Suppressor macrophage treated with lipopolysaccharide for 4 hours (primary cell): ENCODE measurements at places on chromosomes 13 and 19.

GRCh38 chr19:50005428-50005827 is 19.7 kb downstream of the VRK3 start:
- DNase-seq, result no peak

GRCh38 chr13:62387647-62388046 is 972.0 kb upstream of the PCDH20 start:
- DNase-seq, result no peak

- DNase-seq, result peak; percentile 48
These were observed 6.8 kb upstream of the ZNF283 start for GRCh38 chr19:43820098-43820883.

GRCh38 chr13:46893221-46893740 is 3.6 kb downstream of the HTR2A start:
- no peak for DNase-seq

DNA sequence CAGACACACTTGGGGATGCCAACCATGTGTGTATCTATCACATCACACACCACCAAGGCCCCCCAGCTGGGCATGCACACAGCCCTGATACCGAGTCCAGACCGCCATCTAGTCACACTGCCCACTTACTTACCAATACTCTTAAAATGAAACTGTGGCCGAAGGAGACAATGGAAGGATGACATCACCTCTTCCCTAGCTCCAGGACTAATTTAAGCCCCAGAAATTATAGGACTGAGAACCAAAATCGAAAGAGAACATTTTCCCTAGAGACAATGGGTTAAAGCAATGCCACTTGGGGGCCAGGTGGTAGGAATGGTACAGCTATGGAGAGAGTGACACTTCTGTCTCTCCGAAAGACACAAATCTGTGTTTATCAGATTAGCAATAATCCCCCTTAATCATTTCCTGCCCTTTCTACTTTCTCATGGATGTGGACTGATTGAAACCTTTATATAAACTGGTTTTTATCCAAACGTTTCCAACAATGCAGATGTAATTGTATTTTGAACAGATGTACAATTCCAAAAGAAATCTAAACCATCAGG is 663 bp upstream of the GGACT start:
- no peak for DNase-seq

DNA sequence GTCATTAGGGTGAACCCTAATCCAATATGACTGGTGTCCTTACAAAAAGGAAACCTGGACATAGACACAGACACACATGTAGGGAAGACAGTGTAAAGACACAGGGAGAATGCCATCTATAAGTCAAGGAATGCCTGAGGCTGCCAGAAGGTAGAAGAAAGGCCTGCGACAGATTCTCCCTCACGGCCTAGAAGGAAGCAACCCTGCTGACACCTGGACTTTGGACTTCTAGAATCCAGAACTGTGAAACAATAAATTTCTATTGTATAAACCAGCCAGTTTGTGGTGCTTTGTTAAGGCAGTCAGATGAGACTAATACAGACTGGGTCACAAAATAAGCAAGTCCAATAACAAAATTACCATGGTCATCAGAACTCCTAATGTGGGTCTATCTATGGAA is 120.4 kb downstream of the ENOX1 start:
- no peak for DNase-seq

DNA sequence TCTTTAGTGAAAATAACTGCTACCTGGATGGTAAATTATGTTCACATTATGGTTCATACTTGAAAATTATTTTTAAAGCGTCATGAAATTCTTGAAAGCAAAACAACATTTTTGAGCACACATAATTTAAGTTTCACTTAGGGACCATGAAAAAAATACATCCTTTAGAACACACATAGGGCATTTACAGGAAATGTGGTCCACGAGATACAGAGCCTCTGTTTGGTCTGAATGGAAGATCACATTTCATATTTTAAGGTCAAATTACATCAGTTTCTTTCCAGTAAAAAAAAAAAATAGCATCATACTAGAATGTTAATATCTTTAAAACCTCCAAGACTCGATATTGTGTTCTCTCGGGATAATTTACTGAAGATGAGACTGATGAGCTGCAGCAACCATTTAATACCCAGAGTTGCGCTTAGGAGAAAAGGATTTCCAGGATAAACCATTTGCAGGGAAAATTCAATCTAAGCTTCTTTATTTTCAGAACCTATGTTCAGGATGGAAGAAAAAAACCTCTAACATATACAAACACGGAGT is 720.7 kb downstream of the DIAPH3 start:
- DNase-seq, result no peak

DNA sequence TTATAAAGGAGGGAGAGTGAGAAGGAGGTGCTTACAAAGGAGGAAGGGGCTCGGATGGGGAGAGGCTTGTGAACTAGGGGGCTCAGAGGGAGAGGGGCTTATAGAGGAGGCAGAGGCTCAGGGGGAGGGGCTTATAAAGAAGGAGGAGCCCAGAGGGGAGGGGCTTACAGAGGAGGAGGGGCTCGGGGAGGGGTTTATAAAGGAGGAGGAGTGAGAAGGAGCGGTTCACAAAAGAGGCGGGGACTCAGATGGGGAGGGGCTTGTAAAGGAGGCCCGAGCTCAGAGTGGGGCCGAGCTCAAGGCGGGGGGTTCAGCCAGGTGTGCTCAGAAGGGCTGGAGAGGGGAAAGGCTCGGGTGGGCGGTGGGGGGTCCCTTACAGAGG is 500 bp downstream of the SMIM24 start:
- no peak for DNase-seq

- no peak for DNase-seq
These were observed 19.6 kb downstream of the HAUS8 start for GRCh38 chr19:17055636-17056035.

DNA sequence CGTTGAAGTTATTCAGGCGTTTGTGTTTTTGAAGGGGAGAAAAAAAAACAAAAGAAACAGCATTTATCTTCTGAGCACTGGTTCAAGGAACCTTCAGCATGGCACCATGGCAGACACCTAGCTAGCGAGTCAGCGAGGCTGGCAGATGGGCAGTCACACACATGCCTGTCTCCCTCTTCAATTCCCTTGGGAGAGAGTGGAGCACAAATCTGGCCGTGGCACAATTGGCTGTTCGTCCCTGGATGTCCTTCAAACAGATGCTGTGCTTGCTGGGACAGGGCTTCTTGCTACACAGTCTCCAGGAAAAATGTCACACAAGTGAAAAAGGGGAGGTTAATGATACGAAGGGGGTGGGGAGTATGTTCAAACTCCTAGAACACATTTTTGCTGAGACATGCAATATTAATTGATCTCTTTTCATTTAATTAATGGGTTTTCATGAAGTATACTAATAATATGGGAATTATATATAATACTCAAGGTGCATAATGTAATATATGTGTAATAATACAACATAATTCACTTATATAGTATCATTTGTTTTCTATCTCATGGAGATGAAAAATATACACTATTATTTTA is 1674.5 kb upstream of the SLC10A2 start:
- no peak for DNase-seq

GRCh38 chr13:110419946-110420345 is 112.9 kb downstream of the COL4A2 start:
- no peak for DNase-seq

GRCh38 chr19:46746281-46747057 is at the start of gene STRN4:
Gene STRN4 (minus strand): TSS chr19:46746450. CDS start chr19:46746430, 20 bp downstream.
- peak; percentile 69 for DNase-seq

DNA sequence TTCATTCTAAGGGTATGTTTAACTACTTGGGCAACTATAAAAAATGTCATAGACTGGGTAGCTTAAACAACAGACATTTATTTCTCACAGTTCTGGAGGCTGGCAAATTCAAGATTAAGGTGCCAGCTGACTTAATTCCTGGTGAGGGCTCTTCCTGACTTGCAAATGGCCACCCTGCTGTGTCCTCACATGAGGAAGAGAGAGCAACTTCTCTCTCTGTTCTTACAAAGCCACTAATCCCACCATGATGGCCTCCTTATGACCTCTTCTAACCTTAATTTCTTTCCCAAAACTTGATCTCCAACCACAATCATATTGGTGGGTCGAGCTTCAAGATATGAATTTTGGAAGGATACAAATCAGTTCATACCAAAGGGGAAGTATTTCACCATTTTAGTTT is 399.0 kb downstream of the DCT start:
- no peak for DNase-seq

DNA sequence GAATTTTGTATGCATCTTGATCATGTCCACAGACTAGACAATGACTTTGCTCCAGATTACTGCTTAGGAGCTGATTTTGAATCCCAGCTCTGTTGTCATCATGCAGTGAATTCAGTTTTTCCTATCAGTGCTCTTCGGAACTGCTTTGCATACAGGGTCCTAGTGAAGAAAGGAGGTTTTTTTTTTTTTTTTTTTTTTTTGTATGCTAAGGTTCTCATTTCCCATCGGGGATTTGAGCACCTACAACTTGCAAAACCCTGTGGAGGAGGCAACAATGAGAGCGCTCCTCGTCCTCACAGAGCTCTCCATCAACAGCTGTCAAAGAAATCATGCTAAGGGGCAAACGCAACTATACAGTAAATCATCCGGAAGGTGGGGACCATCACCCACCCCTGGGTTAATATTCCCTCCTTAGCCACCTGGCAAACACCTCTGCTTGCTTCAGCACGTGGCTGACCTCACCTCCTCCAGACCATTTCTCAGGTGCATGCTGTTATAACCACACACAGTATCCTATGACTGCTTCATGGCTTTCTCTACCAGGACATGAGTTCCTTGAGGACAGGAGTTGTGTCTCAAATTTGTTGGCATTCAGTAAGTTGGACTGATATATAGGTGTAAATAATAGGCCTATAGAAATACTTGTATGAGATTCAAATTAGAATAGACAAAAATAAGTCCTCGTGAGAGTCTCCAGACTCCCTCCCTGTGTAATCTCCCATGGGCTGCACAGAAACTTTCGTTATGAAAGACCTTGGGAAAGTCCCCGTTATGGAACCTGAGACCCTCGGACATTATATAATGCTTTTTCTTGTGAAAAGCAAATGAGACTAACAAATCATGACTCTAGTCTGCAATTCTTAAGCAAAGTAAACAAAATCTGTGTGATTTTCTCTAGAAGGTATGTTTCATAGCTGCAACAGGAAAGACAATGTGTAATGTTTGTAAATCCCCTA is 113.8 kb downstream of the KATNAL1 start:
- DNase-seq, result no peak

DNA sequence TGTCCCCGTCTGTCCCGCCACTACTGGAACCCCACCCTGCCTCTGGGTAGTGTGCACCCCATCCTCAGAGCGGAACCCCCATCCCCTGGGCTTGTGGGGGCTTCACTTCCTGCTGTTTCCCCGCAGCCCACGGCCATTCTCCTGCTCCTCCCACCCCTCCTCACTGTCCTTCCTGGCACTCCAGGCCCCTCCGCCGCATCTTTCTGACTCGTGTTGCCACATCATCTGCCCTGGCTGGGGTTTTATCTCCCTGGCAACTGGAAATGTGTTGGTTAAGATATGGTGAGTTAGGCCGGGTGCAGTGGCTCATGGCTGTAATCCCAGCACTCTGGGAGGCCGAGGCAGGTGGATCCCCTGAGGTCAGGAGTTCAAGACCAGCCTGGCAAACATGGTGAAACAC is 37.3 kb downstream of the KDM4B start:
- DNase-seq, result no peak

GRCh38 chr19:7331446-7331845 is 17.3 kb upstream of the ARHGEF18 start:
- no peak for DNase-seq
